Activated CD4-positive, CD25-positive, alpha-beta regulatory T cell treated with anti-CD3 and anti-CD28 coated beads, Interleukin-2, amount 50 U/mL, for 24 hours (primary cell): ENCODE measurements at places on chromosomes 13 and 19.
A peak's percentile ranks its signal among the peaks of the same experiment; 100 is the strongest.

DNA sequence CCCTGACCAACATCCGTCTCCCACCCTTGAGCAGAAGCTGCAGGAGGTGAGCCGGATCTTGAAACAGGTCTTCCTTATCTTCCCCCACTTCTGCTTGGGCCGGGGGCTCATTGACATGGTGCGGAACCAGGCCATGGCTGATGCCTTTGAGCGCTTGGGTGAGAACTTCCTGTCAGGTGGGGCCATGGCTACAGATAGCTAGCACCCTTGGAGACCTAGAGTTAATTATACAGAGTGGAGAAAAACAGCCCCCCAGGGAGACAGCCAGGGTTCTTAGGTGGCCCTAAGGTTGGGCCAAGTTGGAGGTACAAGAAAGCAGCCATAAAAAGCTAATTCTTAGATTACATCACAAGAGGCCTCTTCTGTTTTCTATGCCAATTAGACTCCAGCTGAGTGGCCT is 8.9 kb upstream of the ARHGAP45 start:
- ATAC-seq, result no peak

GRCh38 chr19:37551129-37551993 is 43.2 kb downstream of the ZNF571 start:
- ATAC-seq, result peak; percentile 76

DNA sequence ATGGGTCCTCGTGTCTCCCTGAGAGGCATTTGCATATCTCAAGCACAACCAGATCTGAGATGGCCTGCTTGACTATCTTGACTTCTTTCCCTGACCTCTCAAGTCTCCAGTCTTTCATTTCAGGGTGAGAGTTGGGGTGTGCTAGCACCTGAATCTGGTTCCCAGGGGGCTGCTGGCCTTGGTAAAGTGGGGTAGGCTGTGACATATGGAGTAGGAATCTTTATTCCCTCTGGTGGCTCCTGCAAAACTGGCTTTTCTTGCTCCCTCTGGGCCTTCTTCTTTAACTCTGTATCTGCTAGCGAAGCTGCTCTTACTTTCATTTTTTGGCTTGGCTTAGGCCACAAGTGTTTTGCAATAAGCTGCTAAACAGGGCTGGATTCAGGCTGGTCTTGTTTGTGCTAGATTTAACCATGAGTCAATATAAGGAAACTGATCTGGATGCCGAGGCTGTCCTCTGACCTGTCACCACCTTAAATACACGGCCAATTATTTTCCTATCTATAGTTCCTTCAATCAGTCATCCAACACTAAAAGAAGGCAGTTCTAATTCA is 42.3 kb downstream of the ZNF493 start:
- no peak for ATAC-seq

DNA sequence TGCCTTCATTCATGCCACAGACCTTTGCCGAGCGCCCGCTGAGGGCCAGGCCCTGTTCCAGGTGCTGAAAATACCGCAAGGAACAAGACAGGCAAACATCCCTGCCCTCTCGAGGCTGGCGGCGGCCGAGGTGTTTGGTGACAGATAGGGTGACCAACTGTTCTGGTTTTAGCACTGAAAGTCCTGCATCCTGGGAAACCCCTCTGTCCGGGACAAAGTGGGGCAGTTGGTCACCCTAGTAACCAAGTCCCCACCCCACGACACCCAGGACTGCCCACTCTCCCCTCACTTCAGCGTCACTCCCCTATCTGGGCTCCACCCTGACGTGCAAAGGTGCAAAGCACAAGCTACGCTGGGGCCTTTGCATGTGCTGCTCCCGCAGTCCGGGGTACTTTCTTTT is 17.3 kb downstream of the ZBTB7A start:
- no peak for ATAC-seq
